ENCODE measurements at places on chromosomes 1 and 21.

- no peak for DNase-seq
These were observed 991 bp downstream of the TIAM1 start for GRCh38 chr21:31343030-31343510.

- no peak for DNase-seq
These were observed 245.2 kb downstream of the SDCCAG8 start for GRCh38 chr1:243501002-243501401.

- no peak for DNase-seq
These were observed 12.3 kb upstream of the SLC25A34 start for GRCh38 chr1:15723631-15724246.

DNA sequence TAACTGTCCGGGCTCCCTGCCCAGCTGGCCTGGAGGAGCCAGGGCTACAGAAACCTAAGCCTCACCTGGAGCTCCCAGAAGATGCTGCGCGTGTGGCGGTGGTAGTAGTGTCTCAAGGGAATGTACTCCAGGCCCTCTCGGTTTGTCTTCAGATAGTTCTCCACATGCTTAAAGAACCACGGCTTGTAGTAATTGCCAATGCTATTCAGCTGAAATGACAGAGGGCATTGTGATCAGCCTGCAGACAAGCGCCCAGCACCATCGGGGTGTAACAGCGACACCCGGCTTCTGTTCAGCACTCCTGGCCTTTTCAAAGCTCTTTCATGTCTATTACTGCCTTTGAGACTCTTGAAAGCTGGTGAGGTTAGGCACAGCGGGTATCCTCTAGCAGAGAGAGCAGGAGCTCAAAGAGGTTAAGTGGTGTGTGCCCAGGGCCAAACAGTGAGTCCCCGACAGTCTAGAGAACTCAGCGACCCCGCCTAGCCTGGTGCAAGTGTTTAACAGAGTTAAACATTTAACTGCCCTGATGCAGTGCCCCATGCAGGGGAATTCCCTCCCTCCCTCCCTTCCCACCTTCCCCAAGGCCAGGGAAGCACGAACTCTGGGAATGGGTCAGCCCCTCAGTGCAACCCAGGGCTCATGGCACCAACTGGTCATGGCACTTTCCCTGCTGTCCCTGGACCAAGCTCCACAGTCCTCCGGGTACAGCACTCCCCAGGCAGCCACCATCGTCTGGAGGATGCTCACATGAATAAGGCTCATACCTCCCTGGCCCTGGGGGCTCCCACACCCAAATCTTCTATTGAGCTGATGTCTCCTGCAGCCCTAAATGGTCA is 21.5 kb downstream of the DHCR24 start:
- no peak for DNase-seq

DNA sequence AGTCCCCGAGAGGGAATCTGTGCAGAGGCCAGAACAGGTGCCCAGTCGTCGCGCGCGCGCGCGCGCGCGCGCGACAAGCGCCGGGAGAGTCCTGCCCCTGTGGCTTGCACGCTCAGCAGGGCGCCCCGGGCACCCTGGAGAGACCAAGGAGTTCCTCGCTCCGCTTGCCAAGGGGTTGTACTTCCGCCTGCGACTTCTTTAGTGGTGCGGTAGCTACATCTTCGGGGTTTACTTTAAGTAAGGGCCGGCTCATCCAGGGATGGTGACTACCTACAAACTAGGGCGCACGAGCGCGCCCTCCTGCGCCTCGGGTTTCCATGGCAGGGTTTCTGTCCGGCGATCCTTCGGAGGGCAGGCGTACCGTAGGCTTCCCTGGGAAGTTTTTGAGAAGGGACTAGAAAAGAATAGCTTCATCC is 1.4 kb downstream of the LHX4 start:
- no peak for DNase-seq

DNA sequence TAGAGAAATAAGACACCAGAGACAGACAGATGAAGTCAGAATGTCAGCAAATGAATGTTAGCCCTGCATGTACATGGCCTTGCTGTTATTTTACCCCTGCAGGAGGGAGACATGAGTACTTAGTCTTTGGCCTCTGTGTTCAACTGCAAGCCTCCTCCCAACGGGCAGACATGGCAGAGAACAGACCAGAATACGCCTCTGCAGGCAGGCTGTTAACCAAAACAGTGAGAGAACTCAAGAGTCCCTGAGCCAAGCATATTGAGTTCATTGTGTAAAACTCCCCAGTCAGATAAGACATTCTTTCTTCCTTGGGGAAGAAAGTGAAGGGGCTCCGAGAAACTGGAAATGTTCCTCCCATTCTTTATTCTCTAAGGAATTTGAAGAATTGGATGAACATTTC is 150.9 kb downstream of the PHTF1 start:
- no peak for DNase-seq

DNA sequence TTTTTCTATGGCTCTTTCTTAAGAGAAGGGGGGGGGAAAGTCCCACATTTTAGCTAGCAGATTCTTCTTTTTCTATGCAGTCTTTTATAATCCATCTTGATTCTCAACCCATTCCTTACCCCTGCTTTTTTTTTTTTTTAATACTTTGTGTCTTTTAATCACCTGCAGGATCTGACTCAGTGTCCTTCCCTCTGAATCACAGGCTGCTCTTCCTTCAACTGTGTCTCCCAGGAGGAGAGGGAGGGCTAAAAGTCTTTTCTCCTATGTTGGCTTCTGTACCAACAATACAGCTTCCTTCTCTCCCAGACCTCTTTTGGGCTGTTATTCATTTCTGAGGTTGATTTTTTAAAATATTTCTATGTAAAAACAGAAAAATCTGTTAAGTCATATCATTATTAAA is 686.2 kb downstream of the ADGRL2 start:
- no peak for DNase-seq

GRCh38 chr1:33866281-33866680 is 2.4 kb downstream of the HMGB4 start:
- DNase-seq = no peak

- DNase-seq = no peak
These were observed 116.5 kb downstream of the TBX15 start for GRCh38 chr1:118871582-118872171.

GRCh38 chr1:111101854-111102642 is 37.8 kb downstream of the DRAM2 start:
- DNase-seq = no peak

DNA sequence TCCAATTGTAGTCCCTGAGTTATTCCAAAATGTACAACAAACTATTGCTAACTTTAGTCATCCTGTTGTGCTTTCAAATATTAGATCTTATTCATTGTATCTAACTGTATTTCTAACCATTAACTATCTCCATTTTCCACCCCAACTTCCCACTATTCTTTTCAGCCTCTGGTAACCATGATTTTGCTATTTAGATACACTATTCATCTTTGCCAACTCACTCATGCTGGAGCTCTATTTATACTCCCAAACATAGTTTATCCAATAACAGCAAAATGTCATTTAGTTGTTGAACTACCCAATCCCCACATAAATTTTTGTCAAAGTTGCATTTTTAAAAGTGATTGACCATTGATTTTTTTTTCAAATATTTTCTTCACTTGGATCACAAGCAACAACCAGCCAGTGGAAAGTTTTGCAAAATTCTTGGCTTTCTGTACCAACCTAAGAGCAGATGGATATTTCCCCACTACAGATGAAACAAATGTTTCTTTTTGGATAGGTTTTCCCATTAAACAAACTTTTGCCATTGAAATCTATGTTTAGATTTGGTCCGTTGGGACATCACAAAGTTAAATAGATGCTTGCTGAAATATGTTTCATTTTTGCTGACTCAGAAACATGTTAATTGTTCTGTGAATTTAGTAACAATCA is 866.0 kb downstream of the LTN1 start:
- no peak for DNase-seq

DNA sequence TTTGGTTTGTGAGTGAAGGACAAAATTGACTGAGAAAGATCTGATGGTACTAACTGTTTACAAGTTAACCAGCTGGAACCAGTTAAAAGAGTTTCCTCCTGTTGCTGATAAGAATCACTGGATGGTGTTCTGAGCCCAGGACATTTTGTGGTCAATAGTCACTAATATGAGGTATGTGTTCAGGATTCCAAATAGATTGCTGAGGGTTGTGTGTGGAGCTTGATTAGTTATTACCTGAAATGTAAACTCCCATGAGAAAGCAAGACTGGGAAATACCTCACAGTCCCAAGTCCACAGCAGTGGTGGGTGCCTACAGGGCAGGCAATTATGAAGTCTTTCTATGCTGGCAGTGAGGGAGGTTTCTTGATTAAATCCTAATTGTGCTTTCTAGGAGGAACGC is 164.6 kb downstream of the DNM3 start:
- DNase-seq = no peak

DNA sequence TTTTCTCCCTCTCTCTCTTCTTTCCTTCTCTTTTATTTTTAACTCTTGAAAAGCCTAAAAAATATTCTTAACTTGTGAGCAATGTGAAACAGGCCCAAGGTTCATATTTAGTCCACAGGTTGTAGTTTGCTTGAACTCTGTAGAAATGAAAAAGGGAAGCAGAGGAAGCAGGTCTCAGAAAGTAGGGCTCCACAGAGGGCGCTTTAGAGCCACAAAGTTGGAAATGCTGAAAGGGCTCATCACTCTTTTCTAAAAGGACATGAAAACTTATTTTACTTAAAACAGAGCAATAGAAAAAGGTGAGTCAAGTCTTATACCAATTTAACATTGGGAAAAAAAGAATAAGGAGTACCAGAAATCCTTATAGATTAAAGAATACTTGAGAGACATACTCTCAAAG is 247.0 kb downstream of the USP25 start:
- no peak for DNase-seq

DNA sequence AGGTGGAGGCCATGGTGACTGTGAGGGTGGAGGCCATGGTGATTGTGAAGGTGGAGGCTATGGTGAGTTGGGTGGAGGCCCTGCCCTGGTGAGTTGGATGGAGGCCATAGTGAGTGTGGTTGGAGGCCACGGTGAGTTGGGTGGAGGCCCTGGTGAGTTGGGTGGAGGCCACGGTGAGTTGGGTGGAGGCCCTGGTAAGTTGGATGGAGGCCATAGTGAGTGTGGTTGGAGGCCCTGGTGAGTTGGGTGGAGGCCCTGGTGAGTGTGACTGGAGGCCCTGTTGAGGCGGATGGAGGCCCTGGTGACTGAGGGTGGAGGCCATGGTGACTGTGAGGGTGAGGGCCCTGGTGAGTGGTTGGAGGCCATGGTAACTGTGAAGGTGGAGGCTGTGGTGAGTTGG is 124.9 kb upstream of the VAMP3 start:
- no peak for DNase-seq

- no peak for DNase-seq
These were observed 151.5 kb downstream of the FCRL5 start for GRCh38 chr1:157400766-157401165.

DNA sequence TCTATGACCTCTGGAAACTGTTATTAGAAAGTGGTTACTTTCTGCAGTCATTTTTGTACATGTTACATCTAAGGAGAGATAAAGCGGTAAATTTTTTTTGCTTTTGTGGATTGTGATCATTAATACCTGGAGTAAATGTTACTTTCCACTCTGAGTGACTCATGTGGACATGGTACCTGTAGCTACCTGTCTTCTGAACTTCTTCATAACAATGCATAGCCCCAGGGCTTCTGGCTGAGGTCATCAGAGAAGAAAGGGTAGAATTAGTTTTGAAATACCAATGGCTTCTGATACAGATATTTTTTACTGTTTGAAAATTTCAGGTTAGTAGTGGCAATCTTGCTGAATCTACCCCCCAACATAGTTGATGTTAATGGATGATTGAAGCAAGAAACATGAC is 489.3 kb downstream of the RWDD3 start:
- no peak for DNase-seq

DNA sequence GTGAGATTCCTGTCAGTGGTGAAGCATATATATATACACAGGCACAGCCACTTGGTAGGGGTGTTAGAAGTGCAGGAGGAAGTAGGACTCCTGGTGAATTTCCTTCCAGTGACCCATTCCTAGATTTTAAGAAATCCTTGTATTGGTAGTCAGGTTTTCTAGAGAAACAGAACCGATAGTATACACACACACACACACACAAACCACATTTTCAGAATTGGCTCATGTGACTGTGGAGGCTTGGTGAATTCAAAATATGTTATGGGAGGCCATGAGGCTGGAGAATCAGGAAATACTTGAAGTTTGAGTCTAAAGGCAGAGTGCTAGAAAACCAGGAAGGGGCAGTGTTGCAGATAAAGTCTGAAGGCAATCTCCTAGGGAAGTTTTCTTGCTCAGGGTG is 114.2 kb downstream of the FCRL5 start:
- DNase-seq = no peak

- no peak for DNase-seq
These were observed 619.4 kb upstream of the ADAMTS5 start for GRCh38 chr21:27586326-27586725.

GRCh38 chr1:155174324-155175280 is 953 bp downstream of the TRIM46 start:
- peak; percentile 49 for DNase-seq

GRCh38 chr1:243413431-243414151 is 157.8 kb downstream of the SDCCAG8 start:
- DNase-seq = no peak

- no peak for DNase-seq
These were observed 316.3 kb downstream of the TGFB2 start for GRCh38 chr1:218661411-218661810.

DNA sequence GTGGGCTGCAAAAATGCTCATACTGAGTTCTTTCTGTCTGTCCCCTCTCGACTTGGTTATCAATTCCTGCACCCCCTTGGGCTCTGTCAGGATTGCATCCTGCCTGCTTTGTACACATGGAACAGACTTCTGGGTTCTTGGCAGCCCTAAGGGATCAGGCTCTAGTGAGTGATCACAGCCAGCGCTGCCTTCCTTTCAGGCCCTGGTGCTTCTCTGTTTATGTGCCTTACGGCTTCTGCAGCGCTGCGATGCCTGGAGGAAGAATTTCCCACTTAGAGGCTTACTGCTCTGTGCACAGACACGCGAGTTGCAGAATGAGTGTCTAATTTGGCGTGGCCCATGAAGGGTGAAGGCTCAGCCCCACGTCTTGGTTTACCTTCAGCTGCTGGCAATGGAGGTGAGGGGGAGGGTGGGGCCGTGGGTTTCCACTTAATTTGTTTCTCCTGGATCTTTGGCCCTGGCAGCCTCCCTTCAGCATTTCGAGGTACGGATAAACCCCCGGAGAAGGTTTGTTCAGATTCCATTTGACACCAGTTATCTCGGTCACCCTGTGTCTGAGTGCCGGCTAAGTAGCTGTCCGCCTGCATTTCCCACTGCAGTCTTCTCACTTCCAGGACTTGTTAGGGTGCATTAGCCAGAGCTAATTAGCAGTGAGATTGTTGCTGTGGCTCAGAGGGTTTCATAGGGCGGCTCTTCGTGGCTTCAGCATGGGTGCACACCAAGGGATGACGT is 227.3 kb downstream of the DYRK1A start:
- DNase-seq = no peak

DNA sequence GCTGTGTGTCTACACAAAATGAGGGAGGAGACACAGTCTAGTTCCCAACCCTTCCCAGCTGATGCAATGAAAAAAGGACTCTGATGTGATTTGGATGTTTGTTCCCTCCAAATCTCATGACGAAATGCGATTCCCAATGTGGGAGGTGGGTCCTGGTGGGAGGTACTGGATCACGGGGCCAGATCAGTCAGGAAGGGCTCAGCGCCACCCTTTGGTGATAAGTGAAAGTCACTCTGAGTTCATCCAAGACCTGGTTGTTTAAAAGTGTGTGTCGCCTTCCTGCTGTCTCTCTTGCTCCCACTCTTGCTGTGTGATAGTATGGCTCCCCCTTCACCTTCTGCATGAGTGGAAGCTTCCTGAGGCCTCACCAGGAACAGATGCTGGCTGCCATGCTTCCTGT is 63.2 kb downstream of the GNG4 start:
- no peak for DNase-seq
